ENCODE measurements at places on chromosomes 13 and 19.

- no peak for DNase-seq
Measured at GRCh38 chr13:24699541-24699940, 19.3 kb downstream of the ATP12A start.

DNA sequence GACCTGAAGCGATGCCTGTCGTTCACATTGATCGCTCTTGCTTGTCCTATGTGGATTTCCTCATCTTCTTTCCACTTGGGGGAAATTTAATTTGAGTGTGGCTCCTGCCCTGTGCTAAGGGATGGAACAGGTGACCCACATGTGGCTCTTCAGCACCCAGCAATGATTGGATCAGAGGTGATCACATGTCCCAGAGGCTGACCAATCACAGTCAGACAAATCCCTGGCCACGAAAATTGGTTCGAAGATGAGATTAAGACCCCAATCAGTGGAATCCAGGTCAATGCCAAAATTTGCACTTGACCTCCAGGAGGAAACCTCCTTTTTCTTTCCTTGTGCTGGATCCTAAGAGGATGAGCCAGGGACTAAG lies 23.7 kb downstream of the AMER2 start:
- no peak for DNase-seq

DNA sequence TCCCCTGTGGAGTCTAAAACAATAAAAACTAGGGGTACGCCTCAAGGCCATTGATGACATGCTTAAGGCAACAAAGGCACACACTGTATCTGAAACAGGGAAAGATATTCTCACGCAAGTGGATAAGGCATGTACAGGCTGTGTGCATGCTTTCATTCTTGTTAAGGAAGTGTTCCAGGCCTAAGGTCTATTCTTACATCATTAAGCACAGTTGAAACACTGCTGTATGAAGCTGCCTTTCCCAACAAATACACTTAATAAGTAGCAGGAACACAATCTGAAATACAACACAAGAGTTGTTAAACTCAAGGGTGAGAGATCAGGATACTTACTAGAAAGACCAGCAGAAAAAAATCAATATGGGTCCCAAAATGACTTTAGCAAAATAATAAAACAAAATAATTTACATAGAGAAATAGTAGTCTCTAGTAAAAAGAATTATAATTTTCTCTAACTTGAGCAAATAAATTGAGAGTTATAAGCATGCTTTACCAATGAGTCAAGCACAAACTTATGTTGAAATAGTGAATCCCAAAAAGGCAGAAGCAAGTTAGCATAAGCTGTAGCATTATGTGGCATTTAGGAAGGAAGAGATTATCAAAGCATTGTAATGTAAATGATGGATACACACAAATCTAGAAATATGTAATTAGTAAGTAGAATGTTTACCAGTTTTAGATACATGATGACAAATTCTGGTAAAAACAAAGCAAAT lies 796.9 kb downstream of the SLITRK1 start:
- no peak for DNase-seq

- DNase-seq, result no peak
Measured at GRCh38 chr19:45705115-45705514, 12.6 kb downstream of the QPCTL start.

GRCh38 chr19:41377977-41378709 lies 1.8 kb downstream of the TMEM91 start:
- DNase-seq, result peak; percentile 19

All from effector CD8-positive, alpha-beta T cell (primary cell).